ENCODE measurements at places on chromosomes 16 and 17.

GRCh38 chr17:56468840-56469239, 124.7 kb upstream of the NOG start:
- DNase-seq: no peak

DNA sequence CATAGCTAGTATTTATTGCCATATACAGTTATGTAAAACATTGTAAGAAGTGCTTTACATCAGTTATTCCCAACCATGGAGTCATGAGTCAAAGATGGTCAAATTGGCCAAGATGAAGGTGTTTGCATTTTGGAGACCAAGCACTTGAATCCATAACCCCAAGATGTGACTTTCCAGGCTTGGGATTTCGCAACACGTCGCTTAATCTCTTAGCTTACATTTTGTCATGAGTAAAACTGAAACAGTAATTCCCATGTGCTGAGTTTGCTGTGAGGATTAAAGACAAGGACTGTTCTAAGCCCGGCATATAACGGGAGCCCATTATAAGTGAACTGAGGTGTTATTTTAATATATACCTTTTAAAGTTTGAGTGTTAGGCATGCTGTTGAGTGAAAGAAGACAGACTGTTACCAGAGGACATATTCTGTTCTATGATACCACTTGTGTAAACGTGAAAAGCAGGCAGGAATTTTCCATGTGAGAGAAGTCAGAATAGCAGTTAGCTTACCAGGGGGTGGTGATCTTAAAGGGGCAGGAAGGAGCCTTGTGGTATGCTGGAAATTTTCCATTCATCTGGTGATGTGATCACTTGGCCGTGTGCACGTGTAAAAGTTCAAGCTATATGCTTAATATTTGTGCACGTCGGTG, 484.9 kb downstream of the WWOX start:
- DNase-seq: no peak

DNA sequence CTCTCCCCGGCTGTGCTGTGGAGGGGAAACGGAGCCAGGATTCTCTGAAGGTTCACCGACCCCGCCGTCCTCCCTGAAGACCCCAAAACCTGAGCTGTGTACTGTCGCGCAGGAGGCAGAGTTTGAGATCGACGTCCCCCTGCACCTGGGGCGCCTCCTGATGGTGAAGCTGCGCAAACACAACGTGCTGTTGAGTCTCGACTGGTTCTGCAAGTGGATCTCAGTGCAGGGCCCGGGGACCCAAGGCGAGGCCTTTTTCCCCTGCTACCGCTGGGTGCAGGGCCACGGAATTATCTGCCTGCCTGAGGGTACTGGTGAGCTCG, 62.6 kb upstream of the TEKT1 start:
- no peak for DNase-seq

DNA sequence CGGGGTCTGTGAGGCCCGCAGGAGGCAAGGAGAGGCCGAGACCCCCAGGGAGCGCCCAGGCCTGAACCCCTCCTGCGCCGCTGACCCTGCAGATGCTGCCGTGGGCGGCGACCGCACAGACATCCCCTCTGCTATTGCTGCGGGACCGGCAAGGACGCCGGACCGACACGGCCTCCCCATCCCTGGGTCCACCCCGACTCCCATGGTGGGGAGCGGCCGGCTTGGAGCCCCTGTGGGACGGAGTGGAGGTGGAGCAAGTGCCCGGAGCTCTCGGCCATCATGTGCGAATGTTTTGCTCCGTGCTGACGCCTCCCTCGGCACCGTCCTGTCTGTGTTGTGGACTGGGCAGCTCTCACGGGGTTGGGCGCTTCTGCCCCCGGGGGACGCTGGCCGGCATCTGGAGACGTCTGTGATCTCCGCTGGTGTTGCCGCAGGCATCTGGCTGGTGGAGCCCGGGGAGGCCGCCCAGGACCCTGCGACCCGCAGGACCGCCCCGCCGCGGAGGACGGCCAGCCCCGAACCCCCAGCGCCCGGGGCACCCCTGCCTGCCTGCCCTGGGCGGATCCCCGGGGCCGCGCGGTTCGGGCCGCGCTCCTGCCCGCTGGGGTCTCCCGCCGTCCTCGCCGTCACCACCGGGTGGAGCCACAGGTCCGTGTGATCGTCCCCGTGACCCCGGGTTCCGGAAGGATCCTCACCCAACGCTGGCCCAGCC, 12.8 kb upstream of the GNG13 start:
- DNase-seq: no peak

- no peak for DNase-seq
Observed at GRCh38 chr17:45927247-45927646, 32.9 kb downstream of the MAPT start.

DNA sequence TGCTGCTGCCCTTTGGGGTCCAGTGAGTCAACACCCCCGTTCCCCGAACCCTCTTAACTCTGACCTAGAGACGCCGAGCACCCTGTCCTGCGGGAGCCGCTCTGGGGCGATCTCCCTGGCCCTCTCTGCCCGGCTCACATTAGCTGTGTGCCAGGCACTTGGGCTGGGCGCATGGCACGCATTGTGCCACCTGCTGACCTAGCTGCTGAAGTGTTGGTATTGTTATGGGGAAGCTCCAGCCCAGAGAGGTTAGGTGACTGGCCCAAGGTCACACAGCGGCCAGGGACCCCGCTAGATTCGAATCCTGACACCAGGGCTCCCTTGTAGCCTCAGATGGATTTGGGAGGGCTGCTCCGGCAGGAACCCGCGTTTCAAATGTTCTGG, 1.1 kb downstream of the HSD17B1 start:
- DNase-seq: no peak

DNA sequence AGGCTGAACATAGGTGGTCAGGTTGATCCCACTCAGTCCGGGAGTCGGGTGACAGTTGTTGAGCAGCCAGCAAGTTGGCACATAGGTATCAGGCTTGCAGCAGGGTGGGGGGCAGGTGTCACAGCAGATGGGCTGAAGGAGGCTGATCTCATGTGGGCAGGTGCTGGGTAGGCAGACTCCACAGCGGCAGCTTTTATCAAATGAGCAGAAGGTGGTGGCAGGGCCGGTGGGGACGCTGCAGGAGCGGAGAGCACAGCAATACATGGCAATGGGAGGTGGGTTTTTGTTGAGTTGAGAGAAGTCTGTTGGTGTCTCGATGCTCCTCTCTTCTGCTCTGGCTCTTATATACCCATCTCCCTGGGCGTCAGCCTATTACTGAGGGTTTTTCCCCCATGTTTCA, at the start of gene KRTAP3-1:
Gene KRTAP3-1 (minus strand): TSS at position 318 of the 400 bp plus-strand sequence. CDS start 54 bp downstream, at position 264.
- DNase-seq: no peak

DNA sequence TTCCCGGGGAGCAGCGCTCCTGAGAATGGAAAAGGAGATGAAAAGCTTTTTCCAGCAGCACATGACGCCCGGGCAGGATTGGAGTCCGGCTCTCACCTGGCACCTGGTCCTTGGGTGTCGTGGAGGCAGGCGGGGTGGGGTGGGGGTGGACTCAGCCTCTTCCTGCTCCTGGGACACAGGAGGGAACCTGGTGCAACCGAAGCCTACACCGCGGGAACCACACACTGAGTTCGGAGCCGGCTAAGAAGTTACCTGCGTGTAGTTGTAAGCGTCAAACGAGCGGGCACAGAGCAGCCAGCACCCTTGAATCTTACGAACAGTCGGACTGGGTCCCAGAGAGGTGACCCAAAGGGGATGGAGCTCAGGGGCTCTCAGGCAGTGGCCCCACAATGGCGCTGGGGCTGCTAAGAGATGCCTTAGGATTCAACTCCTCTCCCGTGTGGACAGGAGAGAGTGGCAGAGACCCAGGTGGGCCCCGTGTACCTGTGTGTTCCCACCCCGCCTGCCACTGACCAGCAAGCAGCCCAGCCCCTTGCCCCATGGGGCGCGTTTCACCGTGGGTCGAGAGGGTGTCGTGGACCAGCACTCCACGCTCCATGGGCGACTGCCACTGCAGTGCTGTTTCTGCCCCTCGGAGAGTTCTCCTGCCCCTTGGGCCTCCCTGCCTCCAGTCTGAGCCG, 105.8 kb upstream of the METRNL start:
- no peak for DNase-seq

GRCh38 chr17:39979893-39980350, 685 bp upstream of the PSMD3 start:
- DNase-seq: no peak

GRCh38 chr17:45895304-45895968, 1.1 kb downstream of the MAPT start:
- no peak for DNase-seq

DNA sequence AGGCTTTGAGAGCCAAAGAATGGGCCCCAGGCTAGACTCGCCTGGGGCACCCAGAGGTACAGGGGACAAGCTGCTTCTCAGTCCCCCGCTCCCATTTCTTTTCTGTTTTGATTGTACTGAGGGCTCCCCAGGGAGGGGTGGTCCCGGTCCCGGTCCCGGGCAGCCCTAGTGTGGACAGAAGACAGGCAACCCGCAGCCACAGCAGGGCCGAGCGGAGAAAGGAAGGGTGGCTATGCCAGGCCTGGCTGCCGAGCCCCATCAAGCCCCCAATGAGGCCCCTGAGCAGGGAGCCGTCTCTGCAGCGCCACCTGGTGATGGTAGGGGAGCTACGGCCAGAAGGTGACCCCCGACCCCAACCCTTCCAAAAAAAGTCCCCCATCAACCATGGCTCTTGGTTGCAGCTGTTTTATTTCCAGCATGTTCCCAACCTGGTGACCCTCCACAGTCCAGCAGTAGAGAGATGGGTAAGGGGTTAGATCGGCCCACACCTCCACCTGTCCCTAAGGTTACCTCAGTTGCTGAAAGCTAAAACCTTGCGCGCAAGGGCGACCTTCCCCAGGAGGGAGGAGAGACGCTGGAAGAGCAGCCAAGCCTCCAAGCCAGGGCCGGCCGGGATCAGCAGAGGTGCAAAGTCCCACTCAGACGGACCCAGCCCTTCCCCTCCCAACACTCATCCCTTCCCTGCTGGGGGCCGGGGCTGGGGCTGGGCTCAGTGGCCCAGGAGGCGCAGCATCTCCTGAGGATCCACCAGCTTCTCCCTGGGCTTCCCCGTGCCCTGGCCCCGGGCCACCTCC, 2.6 kb upstream of the GRIN2C start:
- DNase-seq: no peak

GRCh38 chr17:2019723-2020122, 5.4 kb downstream of the RTN4RL1 start:
- DNase-seq: no peak

- no peak for DNase-seq
Observed at GRCh38 chr17:34254651-34255380, at the start of gene CCL2. Gene CCL2 (plus strand): TSS chr17:34255285. CDS start chr17:34255350, 65 bp downstream.

DNA sequence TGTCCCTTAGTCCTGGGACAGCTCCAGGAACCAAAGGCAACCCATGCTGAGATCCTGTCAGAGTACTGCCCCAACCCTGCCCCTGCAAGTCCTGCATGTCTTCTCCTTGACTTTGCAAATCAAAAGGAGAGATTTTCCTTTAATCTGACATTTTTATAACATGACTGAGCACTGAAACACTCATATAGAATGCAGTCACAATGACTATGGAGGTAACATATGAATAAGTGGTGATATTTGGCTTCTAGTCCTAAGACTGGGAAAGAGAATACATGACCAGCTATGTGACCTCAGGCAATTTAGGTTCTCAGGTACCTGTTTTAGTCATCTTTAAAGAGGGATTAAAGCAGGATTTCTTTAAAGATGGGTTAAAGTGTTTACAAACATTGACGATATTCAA, 941.6 kb upstream of the CDH8 start:
- DNase-seq: no peak

- DNase-seq: no peak
Observed at GRCh38 chr17:70017112-70017511, 57.9 kb upstream of the KCNJ16 start.

- no peak for DNase-seq
Observed at GRCh38 chr16:7303660-7304200, 28.9 kb upstream of the RBFOX1 start.

DNA sequence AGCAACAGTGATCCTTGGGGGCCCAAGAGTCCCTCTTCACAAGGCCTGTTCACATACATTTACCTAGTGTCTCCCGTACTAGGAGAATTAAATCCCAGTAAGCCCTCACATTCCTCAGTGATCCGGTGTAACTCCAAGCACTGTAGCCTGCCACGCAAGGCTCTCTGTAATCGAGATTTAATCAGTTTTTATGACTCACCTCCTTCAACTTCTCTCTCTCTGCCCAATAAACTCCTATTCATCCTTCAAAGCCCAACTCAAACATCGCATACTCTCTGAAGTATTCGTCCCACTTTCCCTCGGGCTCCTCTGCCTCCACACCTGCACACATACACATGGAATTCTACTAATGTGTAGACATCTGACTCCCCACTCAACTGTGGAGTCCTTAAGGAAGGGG, 141.8 kb downstream of the CMIP start:
- peak; percentile 76 for DNase-seq

DNA sequence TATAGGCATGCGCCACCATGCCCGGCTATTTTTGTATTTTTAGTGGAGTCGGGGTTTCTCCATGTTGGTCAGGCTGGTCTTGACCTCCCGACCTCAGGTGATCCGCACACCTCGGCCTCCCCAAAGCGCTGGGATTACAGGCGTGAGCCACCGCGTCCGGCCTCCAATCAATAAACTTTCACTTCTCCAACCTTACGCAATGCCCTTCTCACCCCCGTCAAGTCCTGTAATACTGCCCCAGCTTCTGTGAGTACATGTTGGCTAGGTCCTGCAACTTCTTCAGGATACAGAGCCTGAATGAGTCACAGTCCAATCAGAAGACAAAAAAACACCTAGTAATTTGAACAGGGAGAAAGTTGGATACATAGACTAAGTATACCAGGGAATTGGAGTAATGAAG, 47.1 kb upstream of the PHOSPHO1 start:
- DNase-seq: no peak

DNA sequence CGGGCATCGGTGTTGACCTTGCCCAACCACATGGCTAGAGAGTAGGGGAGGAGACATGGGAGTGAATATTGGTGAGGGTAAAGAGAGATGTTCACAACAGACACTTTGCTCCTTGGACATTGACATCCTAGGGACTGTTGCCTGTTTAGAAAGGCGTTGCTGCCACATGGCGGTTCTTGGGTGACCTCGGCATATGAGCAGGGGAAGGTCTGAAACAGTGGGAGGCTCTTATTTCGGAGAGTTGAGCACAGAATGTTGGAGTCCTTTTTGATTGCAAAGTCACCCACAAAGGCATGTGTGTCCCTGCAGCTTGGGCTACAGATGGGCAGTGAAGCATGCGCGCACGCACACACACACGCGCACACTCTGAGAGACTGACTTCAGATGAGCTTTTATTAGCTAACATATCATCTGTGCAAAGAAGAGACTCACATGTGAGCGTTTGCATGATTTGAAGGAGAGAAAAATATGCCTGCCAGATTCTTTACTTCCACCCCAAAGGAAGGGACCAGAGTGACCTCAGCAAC, 104.4 kb downstream of the SHISA9 start:
- no peak for DNase-seq

DNA sequence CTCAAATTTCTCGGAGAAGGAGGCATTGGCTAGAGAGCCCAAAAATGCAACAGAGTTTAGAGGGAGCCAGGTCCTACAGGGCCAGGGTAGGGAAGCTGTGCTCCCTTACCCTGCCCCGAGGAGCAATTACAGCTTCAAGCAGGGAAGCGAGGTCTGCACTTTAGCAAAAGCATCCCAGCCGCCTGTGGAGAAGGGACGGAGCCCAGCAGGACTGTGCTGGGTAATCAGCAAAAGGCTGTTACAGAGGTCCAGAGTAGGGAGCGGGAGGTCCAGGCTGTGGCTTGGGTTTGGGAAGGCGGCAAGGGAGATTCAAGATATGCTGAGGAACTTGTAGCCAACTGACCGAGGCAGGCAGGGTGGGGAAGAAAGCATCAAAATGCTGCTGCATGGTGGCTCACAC, 162.6 kb downstream of the TMEM132E start:
- DNase-seq: no peak

Data from HS-27A (cell line).